Activated gamma-delta T cell treated with anti-CD3 and anti-CD28 coated beads, Interleukin-2, amount 50 U/mL, for 16 hours (primary cell): ENCODE measurements at places on chromosomes 4 and X.

- no peak for DNase-seq
These were observed 15.8 kb downstream of the CAMK2D start for GRCh38 chr4:113745711-113746110.

DNA sequence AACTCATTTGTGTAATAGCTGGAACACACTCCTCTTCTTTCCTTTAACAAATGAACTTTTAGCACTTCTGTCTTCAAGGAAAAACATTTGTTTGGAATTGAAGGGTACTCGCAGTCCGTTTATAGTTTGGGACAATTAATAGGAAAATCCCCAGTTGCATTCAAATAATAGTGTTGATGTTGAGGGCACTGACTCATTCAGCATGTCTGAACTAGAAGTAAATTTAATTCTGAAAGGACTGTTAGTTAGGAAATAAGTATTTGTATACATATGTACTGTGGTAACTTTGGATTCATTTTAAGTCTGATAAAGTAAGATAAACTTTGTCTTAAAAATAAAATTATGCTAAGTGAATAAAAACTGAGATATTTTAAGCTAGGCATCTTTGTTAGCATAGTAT lies 27.2 kb downstream of the FAM199X start:
- DNase-seq: no peak

GRCh38 chr4:6177587-6178197 lies 22.7 kb downstream of the JAKMIP1 start:
- DNase-seq: peak; percentile 55

DNA sequence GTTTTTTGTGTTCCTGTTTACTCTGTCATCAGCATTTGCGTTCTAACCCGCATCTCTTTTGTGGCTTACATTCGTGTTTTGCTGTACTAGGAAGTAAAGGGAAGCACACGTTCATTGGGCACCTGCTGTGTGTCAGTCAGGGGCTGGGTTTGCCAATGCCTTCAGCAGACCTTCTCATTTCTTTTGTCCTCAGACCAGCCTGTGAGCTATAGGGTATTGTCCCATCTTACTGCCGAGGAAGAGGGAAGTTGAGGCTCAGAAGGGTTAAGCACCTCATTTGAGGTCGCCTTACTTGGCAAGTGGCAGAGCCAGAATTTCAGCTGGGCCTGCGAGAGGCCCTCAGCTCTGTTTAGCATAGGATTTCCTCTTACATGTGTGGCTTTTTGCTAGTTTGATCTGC lies 8.7 kb downstream of the TBC1D14 start:
- no peak for DNase-seq

DNA sequence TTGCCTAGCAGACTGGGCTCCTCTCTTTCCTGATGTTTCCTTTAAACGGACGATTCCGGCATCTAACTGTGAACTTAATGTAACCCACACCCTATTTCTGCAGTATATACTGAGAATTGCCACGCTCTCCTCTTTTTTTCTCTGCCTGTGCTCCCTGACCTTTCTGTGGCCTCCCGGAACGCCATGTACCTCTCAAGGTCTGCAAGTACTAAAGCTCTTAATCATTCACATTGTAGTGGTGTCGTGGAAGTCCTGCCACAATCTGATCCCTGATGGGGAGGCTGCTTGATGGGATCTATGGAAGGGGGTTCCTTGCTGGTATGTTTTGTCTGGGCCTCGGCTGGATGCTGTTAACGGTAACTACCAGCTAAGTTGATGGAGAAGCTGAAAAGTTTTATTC lies 302.9 kb upstream of the EPHA5 start:
- no peak for DNase-seq

DNA sequence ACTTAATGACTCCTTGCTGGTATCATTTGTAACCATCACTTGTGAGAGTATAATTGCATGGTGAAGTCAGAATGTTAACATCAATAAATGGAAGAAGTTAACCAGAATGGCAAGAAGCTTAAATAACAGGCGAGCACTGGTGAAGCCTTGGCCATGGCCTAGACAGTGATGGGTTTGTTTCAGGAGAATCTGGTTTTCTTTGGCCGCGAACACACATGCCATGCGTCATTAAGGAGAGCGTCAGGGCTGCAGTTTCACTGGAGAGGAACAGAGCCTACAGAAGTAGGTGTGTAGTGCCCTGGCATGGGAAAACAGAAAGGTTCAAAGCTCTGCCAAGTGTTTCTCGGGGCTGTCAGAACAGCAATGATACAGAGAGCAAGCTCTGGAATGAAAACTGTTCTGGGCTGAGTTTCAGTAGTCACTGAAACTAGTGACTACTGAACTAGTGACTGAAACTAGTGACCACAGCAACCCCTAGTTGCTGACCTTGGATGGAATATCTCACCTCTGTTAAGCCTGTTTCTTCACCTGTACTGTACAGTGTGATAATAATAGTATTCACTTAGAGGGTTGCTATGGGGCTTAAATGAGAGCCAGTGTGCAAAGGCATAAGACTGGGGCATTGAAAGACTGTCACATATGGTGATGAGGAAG lies 93.8 kb downstream of the C4orf51 start:
- DNase-seq: no peak

DNA sequence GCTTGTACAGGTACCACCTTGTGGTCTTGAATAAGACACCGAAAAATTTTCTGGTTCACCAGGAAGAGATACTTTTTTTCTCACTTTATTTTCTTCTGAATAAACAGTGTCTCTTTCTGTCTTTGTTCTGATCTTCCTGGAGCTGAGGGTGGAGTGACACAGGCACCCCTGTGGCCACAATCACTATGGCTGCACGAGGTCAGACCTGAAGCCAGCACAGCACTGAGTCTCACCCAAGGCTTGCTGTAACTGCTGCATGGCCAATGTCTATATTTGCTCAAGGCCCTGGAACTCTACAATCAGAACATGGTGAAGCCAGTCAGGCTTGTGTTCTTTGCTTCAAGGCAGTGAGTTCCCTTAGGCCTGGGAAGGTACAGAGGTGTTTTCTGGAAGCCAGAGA lies 87.2 kb downstream of the GPR174 start:
- no peak for DNase-seq

- DNase-seq: no peak
These were observed 333.8 kb downstream of the ANK2 start for GRCh38 chr4:113383111-113383785.

- no peak for DNase-seq
These were observed 10.6 kb downstream of the NYX start for GRCh38 chrX:41457613-41458192.

DNA sequence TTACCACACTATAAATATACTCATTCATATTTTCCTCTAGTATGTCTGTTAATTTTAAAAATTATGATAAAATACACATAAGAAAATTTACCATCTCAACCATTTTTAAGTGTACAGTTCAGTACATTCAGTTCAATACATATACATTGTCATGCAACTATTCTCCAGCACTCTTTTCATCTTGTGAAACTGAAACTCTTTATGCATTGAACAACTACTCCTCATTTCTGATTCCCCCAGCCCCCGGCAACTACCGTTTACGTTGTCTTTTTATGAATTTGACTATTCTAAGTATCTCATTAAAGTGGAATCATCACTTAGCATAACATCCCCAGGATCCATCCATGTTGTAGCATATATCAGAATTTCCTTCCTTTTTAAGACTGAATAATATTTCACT lies 8.7 kb downstream of the SMARCAD1 start:
- no peak for DNase-seq

DNA sequence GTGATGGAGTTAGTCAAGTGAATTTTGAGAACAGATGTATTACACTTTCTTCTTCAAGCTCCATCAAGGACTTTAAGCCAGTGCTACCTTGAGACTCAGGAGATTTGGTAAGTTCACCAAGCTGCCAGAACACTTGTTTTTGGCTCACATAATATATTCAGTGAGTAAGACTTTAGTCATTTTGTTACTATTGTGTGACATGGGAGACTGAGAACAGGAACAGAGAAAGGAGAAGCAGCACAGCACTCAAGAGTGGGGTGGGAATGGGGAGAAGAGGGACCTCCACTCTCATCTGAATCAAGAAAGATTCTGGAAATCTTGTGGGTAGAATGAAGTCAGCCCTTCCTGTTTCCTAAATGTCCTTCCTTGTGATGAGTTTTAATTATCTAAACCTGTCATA lies 87.3 kb upstream of the TET2 start:
- no peak for DNase-seq

GRCh38 chrX:29143356-29143755 lies 556.1 kb downstream of the IL1RAPL1 start:
- no peak for DNase-seq

- DNase-seq: no peak
These were observed 157.1 kb upstream of the PACRGL start for GRCh38 chr4:20543131-20543530.

DNA sequence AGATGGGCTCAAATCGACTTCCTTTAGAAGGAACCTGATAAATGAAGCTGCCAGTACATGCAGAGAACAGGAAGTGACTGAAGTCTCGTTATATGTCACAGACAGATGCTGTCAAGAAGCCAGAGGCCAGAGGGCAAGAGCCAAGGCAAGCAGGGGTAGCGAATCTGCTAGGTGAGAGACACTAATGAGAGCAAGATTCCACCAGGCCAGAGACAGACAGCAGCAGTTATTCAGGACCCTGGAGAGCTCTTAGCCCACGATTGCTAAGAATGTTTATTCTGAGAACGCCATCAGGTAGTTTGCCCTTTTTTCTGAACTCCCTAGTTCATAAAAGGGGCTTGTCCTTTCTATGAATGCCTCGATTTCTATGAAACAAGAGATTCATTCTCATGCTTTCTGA lies 73.7 kb downstream of the BEND2 start:
- no peak for DNase-seq

- no peak for DNase-seq
These were observed 360.0 kb downstream of the GALNTL6 start for GRCh38 chr4:172173206-172173605.

DNA sequence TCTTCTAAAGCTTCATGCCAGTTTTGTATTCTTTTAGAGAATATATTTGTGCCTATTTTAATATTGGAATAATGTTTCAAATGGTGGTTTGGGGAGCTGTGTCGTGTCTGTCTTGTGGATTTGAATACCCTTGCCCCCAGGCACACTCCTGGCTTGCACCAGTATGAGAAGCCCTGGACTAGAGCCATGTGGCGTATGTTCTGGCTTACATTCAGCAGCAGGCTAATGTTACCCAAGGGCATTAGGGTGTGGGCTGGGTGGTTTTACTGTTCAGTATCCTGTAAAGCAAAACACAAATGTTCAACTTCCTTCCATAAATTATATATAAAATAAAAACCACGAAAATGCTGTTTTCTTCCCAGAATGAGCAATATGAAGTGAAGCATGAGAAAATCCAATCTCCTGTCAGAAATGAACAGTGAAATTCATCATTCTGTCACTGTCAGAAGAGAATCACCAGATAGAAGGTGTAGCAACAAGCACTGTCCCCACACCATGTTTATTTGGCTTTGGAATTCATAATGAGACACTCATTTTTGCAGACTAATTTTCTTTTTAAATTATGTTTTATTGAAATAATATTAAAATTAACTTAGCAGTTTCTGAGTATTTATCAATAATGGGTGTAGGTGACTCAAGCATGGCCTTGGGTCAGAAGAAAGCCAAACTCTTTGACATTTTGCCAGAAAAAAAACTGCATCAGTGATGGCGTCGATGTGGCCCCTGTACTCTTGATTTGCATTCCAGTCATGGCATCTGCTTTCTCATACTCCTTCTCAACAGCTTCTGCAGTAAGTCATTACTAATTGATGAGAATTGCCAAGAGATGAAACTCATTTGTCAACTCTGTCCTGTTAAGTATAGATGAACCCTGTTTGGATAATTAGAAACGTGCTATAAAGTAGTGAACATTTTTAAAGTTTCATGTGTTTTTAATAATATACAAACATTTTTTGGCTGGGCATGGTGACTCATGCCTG lies 43.8 kb downstream of the WWC2 start:
- no peak for DNase-seq

DNA sequence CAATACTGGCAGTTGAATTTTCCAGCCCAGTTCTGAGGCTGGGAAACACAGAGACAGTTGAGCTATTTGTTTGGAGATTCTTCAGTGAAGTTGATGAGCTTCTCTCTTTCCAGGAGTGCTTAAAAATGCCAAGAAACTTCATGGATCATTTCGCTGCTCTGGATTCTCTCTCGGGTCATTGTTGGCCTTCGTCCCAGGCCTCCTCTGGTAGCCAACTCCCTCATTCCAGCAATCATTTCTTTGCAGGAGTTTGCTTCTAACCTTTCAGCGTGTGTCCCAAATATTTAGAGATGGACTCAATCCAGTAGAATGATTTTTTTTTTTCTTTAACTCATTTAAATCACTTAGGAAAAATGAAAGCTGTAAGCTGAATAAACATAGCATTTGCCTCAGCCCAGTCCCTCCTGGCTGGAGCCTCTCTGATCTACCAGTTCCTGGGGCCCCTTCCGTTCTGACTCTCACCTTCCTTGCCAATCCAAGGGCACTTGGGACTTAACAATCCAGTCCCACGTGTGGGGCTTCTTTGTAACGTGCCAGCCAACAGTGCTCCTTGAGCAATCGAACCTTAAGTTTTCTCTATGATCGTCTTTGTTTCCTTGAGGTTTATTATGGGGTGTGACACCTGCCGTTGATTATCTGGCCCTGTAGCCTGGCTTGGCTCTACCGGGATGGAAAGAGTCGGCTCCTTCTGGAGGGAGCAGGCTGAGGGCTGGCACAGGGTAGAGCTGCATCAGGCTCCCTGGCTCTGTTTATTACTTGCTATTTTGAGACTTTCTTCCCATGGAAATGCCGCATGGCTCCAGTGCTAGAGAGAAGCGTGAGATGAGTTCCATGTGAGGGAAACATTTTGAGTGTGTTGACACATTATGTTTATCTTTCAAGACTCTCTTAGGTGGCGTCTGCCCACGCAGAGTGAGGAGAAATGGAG lies 80.4 kb upstream of the GPC4 start:
- DNase-seq: no peak
